AG04450 (cell line): ENCODE measurements at places on chromosomes 3 and 15. TPM values are rescaled to one million over a fixed set of nuclear protein-coding genes. Genes with fewer than 3 reads are reported as not detected.

Gene CCDC32
- polyA plus RNA-seq, result 14.0 and 16.7 TPM in 2 replicates

- DNase-seq, result peak; percentile 77
These were observed 65.5 kb downstream of the GALK2 start for GRCh38 chr15:49235446-49236124.

GRCh38 chr3:43257850-43258249, 28.5 kb upstream of the SNRK start:
- no peak for DNase-seq

Gene DGKG
- polyA plus RNA-seq, result 4.8 and 5.1 TPM in 2 replicates

Gene ADAMTS17
- 0.05 and 0.06 TPM in 2 replicates for polyA plus RNA-seq

DNA sequence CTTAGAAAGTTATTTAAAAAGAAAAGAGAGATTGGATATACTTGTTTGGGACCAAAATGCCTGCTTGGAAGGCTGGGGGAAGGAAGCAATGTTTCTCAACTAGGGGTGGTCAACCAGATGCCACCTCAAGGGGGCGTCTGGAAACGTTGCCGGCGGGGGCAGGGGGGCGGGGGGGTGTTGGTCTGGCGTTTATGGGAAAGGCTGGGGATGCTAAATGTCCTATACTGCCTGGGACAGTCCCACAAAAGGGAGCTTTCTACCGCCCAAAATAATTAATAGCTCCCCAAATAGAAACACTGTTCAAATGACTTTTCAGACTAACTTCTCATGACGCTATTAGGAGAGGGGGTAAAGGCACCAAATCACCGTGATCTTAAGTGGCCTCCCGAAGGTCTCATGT, 2.2 kb downstream of the POLG start:
- no peak for DNase-seq

Gene UACA
- 133 and 134 TPM in 2 replicates for polyA plus RNA-seq

GRCh38 chr3:189324538-189325138, 152.9 kb downstream of the TPRG1 start:
- peak; percentile 26 for DNase-seq

DNA sequence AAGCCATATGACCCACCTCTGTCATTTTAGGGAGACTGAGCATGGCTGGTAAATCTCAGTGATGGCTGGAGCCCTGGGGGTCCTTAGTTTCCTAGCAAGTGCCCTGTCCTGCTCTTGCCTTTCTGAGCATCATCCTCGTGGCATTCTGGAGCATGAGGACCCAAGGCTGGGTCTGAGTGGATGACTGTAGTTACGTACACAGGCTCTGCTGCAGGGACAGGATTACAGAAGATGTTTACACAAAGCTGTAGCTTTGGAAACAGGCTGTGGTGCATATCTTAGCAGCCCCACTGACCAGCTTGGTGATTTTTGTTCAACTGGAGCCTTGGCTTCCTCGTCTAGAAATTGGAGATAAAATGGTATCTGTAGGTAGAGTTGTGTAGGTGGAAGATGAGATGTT, 272.9 kb upstream of the CTDSPL start:
- no peak for DNase-seq

DNA sequence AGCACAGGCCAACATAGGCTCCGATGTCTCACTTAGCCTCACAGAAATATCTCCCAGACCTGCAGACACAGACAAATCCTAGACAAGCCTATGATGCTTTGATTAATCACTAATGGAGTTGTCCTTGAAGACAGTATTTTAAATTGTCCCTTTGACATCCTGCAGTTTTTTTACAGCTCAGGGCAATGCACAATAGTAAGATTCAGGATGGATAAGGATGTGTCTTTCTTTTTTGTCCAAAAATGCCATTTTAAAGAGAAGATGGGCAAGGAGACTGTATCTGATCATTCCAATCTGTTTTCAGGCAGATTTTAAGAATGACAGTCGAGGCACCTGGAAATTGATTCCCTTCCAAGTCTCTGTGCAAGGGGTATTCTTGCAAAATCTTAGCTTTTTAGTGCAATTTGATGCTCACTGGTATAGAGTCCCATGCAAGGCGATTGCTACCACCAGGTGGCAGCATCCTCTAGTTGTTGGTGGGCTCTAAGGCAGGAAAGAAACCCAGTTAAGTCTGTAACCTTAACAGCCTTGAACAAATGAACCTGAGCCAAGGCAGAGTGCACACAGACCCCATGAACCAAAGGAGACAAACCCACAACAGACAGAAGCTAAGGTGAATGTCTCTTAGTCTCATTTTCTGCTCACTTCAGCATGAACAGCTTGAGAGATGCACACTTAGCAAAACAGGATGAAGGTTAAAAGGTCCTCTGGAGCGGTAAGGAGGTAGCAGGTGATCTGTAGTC, 51.2 kb upstream of the MINAR1 start:
- DNase-seq, result peak; percentile 45

- peak; percentile 18 for DNase-seq
These were observed 40.0 kb downstream of the TRH start for GRCh38 chr3:130014526-130014925.

GRCh38 chr15:79292011-79292410, 9.5 kb downstream of the ANKRD34C start:
- no peak for DNase-seq

DNA sequence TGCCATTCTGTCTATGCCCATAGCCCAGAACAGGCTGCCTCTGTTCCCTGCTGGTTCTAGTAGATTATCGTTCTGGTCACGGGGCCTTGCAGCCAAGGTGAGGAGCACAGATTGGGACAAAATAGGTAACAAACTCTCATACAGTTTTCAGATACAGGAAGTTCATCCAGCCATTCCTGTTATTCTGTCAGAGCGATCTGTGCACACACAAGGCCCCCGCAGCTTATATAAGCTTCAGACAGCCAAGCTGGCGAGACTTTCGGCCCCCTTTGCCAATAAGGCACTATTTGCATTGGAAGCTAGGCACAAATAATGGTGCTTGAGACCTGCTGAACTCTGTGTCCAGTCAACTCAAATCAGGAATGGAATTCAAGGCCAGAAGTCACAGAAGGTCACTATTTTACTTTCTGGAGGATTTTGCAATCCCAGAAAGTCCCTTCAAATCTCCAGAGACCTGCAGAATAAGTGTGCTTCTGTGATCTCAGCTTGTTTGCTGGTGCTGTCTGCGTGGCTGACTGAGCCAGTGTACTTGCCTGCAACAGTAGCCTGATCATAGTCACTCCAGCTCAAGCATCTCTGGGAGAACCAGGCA, 69.4 kb downstream of the BFSP2 start:
- no peak for DNase-seq

- no peak for DNase-seq
These were observed 532 bp upstream of the SELENOT start for GRCh38 chr3:150602426-150603152.

DNA sequence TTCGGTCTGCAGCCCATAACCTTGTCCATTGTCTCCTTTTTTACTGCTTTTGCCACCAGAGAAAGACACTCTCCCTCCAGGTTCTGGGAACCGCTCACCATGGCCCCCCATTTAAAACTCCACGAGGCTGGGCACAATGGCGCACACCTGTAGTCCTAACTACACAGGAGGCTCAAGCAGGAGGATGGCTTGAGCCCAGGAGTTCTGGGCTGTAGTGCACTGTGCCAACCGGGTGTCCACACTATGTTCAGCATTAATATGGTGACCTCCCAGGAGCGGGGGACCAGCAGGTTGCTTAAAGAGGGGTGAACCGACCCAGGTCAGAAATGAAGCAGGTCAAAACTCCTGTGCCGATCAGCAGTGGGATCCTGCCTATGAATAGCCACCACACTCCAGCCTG, 28.0 kb upstream of the IDH2 start:
- no peak for DNase-seq

Gene NR1I2
- polyA plus RNA-seq, result not detected in 2 replicates

Gene GATA2
- polyA plus RNA-seq, result 4.8 and 6.1 TPM in 2 replicates

Gene CAPN3
- 1.1 and 1.2 TPM in 2 replicates for polyA plus RNA-seq

DNA sequence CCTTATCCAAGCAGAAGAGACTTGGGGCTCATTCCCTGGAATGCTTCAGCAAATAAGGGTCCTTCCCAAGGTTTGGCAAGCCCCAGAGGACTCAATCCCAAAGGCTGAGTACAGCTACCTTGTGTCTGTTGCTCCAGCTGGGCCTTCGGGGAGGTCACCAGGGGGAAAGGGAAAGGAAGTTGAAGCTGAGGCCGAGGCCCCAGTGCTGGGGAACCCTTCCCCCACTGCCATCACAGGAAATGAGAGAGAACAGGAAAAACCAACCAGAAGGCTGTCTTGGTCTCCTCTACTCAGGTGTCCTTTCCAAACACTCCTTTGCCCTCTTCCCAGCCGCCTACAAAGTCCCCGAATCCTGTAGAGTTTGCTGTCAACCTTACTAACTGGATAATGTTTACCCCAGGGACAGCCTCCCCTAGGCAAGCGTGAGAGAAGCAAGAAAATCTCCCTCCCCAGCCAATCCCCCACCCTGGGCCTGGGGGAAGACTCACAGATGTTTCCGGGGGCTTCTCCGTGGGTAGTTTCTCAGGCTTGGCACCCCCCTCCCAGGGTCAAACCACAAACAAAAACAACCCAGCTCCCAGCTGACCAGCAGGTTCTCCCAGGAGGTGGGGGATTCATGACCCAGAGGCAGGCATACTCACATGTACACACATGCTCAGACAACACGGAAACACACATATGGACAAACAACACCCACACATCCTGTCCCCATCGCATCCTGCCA, 5.5 kb downstream of the CSRNP1 start:
- no peak for DNase-seq

- no peak for DNase-seq
These were observed 33.7 kb upstream of the VILL start for GRCh38 chr3:37956723-37957538.

- no peak for DNase-seq
These were observed 43.6 kb downstream of the DMXL2 start for GRCh38 chr15:51579012-51579411.

DNA sequence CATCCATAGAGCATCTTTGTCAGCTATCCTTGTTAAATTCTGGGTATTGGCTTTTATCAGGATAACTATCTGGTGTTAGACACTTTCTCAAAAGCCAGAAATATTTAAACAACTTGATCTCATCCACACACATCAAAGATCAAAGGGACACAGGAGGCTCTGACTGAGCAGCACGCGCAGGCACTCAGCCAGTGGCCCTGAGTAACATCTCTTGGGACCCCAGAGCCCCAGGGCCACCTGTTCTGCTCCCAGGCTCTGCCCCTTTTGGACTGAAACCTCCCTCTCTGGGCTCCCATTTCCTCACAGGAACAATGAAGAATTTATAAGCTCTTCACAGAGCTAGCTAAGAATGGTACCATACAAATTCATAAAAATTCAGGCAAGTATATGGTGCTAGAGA, 16.1 kb downstream of the ATP10A start:
- no peak for DNase-seq

- no peak for DNase-seq
These were observed at the start of gene SLC6A11 for GRCh38 chr3:10816019-10816862. Gene SLC6A11, plus strand, starts transcription at chr3:10816228. Its CDS starts 38 bp downstream, at chr3:10816266.

DNA sequence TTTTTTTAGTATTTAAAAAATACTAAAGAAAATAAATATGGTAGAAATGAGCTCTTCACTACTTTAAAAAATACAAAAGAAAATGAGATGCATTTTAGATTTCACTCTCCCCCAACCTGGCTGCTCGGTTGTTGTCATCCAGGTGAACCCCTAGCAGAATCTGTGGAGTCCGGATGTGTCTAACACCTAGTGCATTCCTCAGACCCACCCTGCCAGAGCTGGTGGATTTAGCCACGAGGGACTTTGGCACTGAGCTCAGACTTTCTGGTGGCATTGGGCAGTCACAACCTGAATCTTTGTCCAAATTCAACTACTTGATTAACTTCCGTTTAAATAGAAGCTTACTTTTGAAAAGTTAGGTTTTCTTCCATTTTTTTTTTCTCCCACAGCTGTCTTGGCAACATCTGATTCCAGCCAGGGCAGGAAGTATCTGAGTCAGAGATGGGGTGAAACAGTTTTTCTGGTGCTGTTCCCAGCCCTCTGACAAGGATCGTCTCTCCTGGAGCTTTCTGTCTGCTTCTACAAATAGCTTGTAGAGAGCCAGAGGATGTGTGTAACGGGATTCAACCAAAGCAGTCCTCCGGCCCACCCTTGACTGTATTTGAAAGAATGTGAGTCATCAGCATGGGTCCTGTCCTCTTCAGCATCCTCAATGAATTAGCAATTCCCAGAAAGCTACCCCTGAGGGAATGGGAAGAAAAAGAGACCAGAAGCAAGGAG, 301.8 kb upstream of the MCTP2 start:
- DNase-seq, result peak; percentile 82

DNA sequence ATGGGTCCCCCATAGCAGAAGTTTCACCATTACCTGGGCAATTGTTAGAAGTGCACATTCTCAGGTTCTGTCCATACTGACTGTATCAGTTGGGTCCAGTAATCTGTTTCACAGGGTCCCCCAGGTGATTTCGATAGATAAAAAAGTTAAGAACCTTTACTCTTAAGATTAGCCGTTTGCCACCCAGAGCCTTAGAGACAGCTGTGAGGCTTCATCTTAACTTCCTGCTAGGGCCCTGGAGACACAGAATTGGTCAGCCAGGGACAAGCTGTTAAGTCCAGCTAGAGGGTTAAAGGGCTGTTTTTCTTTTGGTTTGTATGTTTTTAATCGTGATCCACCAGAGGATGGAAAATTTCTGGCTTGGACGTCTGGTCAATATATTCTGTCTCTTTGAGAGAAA, 6.7 kb downstream of the FAM162A start:
- no peak for DNase-seq

Gene AADAC
- not detected in 2 replicates for polyA plus RNA-seq

DNA sequence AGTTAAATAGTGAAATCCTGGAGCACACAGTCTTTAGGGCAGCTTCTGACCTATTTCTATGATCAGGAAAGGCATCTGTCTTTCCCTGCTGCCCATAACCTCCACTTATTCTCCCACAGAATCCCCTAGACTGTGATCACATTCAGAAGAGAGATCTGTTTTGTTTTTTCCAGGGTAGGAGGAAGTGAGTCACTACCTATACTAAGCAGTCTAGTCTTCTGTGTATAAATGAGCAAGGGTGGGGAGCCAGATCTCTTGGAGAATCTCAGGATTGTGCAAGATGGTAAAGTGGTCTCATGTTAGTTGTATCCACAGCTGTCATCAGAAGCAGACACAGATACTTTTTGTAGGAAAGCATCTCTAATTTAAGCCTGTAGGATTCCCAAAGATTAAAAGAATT, 11.8 kb upstream of the FBXO22 start:
- peak; percentile 77 for DNase-seq

DNA sequence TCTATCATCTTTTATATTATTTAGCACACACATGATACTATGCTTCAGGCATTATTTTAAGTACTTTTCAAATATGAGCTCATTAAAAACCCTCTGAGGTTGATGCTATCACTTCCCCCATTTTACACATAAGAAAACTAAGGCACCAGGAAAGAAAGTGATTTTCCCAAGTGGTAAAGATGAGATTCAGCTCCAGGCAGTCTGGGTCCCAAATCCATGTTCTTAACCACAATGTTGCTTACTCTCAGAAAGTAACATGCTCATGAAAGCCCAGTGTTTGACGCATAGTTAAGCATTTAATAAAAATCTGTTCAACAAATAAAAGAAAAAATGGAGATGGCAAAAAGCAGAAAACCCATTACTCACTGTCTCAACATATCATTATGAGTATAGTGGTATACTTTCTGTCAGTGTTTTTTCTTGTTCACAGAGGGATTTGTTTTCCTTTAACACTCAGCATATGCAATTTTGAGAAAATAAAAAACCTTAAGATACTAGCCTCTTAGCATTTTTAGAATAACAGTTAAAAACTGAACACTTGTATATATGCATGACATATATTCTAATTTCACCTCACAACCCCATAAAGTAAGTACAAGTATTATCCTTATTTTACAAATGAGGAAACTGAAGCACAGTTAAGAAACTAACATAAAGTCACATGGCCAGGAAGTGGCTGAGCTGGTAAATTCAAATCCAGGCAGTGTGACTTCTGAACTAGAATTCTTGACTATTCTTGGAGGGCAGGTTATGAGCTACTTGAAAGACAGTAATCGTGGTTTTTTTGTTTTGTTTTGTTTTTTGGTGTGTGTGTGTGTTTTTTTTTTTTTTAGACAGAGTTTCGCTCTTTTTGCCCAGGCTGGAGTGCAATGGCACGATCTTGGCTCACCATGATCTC, 10.4 kb downstream of the PEAK1 start:
- DNase-seq, result no peak

Gene CD86
- not detected in 2 replicates for polyA plus RNA-seq
